Pulmonary artery endothelial cell (primary cell): ENCODE measurements at places on chromosomes 2 and 18. TPM values are rescaled to one million over a fixed set of nuclear protein-coding genes. Genes with fewer than 3 reads are reported as not detected.

Gene ARHGEF33
- 0.07 and 0.11 TPM in 2 replicates for total RNA-seq

Gene SH3RF3
- total RNA-seq = 6.3 and 7.4 TPM in 2 replicates

Gene SPP2
- not detected in 2 replicates for total RNA-seq

Gene SERPINB2
- 0.71 and 1.1 TPM in 2 replicates for total RNA-seq

- no peak for DNase-seq
These were observed 249.8 kb upstream of the GCFC2 start for GRCh38 chr2:75960472-75961009.

GRCh38 chr18:76844742-76845477, 22.6 kb downstream of the ZNF236 start:
- DNase-seq = no peak

- DNase-seq = no peak
These were observed 96.6 kb upstream of the ALPP start for GRCh38 chr2:232281858-232282507.

- DNase-seq = peak; percentile 63
These were observed 2.1 kb downstream of the TMEM247 start for GRCh38 chr2:46481198-46482193.

DNA sequence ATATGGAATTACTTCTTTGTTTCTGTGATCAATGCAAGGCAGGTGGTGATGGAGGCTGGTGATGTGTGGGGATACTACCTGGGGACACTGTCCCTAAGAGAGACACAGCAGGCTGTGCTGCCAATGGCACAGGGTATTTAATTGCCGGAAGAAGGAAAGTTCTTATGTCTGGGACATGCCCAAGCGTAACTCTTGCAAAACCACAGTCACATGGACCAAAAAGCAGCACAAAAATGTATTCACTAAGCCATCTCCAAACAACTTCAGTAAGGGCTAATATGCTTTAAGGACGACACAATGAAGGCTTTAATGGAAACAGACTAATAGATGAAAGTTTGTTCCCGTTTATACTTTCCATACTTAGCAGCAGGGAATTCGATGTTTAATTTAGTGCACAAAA, 49.7 kb upstream of the AP1S3 start:
- DNase-seq = no peak

DNA sequence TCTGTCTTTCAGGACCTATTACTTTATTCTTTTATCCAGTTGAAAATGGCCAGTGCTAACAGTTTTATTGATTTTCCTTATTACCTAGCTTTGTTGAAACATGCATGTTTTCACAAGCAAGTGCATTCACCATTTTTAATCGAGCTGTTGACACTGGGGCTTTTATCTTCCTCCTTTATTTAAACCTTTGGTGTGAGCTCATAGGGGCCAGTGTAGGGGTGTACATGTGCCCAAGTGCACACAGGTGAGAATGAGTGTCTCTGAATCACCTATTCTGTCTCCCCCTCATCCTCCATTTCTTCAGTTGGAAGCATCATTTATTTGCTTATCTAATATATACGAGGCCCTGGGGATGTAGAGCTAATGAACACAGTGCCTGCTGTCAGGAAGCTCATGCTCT, 199.1 kb downstream of the PRKCE start:
- no peak for DNase-seq
